Epithelial cell of prostate (primary cell): ENCODE measurements at places on chromosomes 7 and 10.

DNA sequence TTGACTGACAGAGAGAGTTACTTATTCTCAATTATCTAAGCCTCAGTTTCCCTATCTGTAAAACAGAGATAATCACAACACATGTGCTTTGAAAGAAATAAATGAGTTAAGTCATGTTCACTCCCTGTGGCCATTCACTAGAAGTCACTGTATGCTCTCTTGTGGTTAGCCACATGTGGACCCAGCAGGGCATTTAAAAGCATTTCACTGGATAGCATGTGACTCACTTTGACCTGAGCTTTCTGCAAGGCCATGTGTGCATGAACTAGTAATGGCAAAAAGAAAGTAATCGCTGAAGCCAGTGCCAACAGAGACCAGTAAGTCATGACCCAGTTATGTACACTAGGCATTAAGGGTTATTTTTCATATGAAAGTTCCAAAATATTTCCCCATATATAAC is 557.0 kb upstream of the IGFBP3 start:
- no peak for DNase-seq

GRCh38 chr7:18086165-18087025 is 58.7 kb upstream of the PRPS1L1 start:
- no peak for DNase-seq

DNA sequence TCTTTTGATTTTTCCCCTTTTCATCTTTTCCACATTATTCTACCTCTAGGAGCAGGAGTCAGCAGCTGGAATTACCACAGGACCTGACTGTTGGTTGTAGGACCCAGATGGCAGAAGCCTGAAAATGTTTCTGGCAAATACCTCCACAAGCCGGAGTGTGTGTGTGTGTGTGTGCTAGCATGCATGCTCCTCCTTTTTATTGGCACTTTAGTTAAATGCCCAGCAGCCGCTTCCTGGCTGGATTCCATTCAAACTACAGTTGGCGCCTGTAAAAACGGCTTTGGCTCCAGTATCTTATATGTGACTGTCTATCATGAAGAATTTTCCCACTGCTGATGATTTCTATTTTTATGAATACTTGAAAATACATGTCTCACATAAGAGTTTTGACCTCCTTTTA is 319.7 kb upstream of the SP4 start:
- no peak for DNase-seq

DNA sequence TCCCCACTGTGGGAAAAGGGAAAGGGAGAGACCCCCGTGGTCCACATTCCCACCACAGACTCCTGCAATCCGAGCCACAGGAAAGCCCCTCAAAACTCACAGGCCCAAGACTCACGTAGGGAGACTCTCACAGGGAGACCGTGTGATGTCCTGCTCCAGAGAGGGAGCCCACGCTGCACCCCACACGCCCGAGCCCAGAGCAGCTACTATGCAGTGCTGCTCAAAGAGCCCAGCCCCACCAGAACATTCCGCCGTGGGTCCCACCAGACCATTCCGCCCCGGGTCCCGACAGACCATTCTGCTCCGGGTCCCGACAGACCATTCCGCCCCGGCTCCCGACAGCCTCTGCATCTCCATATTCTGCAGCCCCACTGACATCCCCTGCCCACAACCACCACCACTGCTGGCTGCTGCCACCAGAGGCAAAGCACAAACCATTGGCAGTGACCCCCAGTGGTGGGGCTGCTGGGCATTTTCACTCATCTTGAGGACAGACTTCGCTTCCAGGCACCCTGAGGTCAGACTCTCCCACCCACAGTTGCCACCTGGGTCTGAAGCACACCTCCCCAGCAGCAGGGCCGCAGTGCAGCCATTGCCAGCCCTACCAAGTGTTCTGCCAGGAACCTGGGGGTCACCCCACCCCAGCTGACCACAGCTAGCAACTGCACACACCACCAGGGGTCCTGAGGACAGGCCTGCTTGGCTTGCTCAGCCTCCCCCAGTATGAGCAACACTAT is 625.4 kb upstream of the FOXK1 start:
- DNase-seq = no peak

- no peak for DNase-seq
Observed at GRCh38 chr10:114094795-114095194, 51.1 kb downstream of the ADRB1 start.

DNA sequence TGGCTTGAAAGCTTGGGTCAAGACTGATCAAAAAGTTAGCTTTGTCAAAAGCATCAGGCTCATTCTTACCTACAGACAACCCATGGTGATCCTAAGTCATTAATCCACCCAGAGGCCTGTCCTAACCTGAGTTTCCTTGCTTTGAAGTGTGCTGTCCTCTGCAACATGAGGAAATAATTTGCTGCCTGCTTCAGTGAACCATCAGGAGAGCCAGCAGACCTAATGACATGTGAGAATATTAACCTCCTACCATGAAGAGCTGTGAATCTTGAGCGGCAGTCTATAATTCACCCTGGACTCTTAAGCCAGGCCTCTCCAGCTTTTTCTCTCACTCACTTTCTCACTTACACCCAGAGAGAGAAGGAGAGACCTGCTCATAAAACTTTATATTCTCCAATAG is 590.0 kb downstream of the LRMDA start:
- DNase-seq = no peak

- no peak for DNase-seq
Observed at GRCh38 chr10:58175990-58176900, 91.4 kb downstream of the IPMK start.

GRCh38 chr7:28575241-28575643 is 162.9 kb downstream of the CREB5 start:
- DNase-seq = no peak

GRCh38 chr7:95642173-95642572 is 45.9 kb upstream of the PDK4 start:
- DNase-seq = no peak

GRCh38 chr7:51471210-51471980 is 154.8 kb upstream of the COBL start:
- DNase-seq = no peak

- no peak for DNase-seq
Observed at GRCh38 chr7:116632384-116632783, 39.6 kb upstream of the MET start.

GRCh38 chr7:121005996-121006584 is 17.6 kb downstream of the CPED1 start:
- no peak for DNase-seq

DNA sequence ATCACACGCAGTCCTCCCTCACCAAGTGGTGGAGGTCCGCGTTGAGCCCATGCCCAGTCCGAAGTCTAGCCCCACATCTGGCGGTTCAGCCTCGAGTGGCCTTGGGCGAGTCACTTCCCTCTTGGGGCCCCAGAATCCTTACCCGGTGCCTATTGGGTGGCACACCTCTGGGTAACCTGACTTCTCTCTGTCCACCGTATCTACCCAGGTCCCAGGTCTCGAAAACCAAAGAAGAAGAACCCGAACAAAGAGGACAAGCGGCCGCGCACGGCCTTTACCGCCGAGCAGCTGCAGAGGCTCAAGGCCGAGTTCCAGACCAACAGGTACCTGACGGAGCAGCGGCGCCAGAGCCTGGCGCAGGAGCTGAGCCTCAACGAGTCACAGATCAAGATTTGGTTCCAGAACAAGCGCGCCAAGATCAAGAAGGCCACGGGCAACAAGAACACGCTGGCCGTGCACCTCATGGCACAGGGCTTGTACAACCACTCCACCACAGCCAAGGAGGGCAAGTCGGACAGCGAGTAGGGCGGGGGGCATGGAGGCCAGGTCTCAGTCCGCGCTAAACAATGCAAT is 4.3 kb downstream of the EN2 start:
- DNase-seq = no peak

DNA sequence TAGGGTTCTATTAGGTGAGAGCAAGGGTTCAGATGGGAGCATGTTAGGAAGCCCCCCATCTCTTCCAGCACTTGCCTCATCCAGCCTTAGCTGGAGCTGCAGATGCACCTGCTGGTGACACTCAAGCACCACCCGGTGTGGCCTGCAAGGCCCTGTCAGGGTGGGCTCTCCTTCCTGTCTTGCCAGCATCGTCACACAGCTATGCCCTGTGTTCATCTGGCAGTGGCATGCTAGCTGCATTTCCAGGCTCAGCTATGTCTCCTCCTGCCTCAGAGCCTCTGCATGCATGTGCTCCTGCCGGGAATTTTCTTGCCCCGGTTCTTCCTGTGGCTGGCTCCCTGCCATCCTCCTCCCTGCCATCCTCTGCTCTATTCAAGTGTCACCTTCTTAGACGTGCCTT is 129.7 kb upstream of the KLF6 start:
- DNase-seq = no peak

DNA sequence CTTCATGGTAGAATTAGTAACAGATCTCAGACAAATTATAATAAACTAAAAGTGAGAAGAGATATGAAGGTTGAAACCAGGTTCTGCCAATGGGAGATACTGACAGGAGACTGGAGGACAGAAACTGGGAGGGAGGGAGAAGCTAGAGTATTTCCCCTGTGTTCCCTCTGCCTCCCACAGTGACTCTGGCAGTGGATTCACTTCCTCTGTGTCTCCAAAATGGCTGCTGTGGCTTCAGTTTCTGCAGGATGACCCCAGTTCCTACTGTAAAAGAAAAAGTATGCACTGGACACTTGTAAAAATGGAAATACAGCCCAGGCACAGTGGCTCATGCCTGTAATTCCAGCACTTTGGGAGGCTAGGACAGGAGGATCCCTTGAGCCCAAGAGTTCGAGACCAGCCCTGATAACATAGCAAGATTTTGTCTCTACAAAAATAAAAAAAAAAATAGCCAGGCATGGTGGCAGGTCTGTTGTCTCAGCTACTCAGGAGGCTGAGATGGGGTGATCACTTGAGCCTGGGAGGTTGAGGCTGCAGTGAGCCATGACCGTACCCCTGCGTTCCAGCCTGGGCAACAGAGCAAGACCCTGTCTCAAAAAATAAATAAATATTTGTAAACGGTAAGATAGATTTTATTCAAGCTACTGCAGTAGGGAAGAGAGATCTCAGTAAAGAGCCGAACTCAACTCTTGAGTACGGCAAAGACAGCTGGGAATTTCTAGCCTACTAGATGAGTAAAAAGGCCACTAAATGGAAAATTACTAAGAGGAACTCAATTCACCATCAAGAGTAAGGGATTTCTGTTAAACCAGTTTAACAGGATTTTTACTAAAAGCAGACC is 156.6 kb upstream of the TRIM24 start:
- no peak for DNase-seq

DNA sequence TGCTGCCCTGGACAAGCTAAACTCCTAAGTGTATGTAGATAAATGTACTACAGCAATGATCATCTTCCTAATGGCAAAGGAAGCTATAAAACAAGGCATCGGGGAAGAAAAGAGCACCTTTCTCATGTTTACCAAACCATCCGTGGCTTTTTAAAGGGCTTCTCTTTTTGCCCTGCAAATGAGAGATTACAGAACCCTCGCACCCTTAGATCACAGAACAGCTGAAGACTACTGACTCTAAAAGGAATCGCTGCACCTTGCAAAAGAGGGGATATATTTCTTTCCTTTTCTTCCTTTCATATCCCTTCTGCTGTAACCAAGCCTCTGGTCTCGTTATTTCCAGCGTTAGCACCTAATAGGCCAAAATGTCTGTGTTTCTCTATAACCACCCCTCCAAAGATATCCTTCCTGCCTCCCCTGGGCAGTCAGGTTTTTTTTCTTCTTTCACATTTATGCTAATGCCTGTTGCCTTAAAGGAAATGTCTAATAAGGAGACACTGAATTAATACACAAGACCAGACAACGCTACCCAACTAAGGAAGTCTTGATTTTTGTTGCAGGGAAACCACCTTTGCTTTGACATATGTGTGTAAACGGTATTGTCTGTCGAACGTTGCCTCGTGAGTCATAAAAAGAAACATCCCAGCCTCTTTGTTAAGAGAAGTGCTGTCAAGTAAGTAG is 10.5 kb downstream of the ST8SIA6 start:
- peak; percentile 41 for DNase-seq

GRCh38 chr10:96667401-96667800 is 52.9 kb downstream of the PIK3AP1 start:
- no peak for DNase-seq

DNA sequence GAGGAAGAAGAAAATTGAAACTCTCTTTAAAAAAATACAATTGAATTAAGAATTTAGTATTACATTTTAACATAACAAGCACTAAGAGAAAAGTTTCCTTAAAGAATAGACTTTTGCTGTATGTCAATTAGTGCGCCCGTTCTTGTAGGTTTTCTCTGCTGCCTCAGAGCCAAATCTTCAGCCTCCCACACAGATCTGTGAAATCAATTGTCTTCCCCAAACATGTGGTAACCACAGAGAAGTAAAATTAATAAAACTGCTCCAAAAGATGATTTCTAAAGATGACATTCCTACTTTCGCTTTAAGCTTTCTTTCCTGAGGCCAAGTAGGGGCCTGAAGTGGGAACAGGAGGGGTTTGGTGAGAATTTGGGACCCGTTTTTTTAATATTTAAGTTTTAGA is 113.2 kb upstream of the ADO start:
- no peak for DNase-seq

GRCh38 chr7:4681218-4681851 is 760 bp upstream of the FOXK1 start:
- no peak for DNase-seq

DNA sequence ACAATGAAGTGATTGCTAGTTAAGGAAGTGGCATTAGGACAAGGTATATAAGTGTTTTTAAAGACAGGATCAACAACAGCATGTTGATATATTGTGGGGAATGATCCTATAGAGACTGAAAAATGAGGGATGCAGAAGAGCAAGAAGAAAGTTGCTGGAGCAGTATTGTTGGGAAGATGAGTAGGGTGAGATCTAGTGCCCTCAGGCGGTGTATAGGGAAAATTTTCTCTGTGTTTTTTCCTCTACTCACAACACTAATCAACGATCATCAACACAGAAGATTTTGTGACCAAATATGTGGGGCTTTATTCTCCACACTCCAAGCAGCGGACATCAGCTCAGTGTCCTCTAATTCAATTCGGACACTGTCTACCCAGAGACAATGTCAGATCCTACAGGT is 9.6 kb upstream of the PTTG1IP2 start:
- DNase-seq = no peak

- DNase-seq = no peak
Observed at GRCh38 chr10:116866987-116867595, 17.8 kb downstream of the ENO4 start.

DNA sequence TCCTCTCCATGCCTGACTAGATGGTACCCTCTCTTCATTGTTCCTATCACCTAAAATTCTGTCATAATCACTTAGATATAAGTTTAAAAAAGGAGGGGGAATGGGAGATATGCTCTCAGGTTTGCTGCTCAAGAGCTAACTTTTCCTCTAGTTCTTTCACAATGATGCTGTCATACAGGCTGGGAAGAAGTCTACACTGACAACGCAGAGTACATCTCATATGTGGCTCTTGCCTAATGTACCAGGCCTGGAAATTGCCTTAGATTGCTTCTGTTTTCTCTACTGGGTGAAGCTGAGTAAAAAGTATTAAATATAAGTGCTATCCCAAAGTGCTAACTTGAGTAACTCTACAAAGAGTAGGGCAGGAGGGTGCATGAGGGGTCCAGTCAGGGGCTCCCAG is 43.8 kb upstream of the BET1 start:
- DNase-seq = no peak

- DNase-seq = no peak
Observed at GRCh38 chr7:1689311-1689710, 19.2 kb downstream of the ELFN1 start.

DNA sequence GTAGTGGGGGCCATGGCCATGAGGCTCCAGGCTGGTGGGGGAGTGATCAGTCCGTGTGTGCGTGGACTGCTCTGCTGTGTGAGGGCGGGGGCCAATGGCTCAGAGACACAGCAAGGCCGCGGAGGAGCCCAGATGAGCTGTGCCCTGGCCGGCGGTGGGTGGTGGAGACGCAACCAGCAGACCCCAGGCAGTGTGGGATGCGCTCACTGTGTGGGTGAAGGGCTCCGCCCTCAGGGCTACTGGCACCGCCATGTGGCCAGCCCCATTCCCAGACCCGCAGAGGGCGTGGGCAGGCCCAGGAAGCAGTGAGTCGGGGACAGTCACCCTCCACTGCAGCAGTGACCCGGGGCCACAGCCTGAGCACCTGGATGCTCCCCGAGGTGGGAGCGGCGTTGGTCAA is 9.1 kb downstream of the NKX6-2 start:
- no peak for DNase-seq
